ENCODE measurements at places on chromosomes 5 and 9. TPM values are rescaled to one million over a fixed set of nuclear protein-coding genes. Genes with fewer than 3 reads are reported as not detected.

CARD9 gene
- total RNA-seq: 6.4 TPM

DNA sequence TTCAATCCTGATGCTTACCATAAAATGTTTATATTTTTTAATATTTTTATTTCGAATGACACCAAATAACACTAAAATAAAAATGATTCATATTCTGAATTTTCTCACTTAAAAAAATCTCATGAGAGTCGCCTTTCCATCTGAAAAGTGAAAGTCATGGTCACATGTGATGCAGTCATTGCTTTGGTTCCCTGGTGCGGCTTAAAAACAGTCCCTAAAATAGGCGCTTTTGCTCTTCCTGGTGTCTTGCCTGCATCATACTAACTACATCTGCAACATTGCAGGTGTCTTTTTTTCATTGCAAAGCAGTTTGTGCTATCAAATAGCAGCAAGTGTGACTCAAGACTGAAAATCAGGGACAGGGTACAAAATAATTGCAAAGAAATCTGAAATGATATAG lies 185.2 kb upstream of the NREP start:
- no peak for ATAC-seq

GRCh38 chr9:75452512-75452911 lies 364.2 kb downstream of the OSTF1 start:
- no peak for ATAC-seq

FANCC gene
- total RNA-seq: 8.8 TPM

DNA sequence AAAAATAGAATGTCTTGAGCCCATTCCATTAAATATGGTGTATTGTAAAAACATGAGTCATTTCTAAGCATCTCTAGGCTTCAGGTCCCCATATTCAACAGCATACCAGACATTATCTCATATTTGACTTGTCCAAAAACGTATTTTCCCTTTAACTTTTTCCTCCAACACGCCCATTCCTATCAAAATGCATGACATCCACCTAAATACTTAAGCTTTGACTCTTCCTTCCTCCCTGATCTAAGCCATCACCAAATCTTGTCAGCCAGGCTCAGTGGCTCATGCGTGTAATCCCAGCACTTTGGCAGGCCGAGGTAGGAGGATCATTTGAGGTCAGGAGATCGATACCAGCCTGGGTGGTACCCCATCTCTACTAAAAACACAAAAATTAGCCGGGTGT lies 23.9 kb downstream of the VCP start:
- no peak for ATAC-seq

- ATAC-seq: no peak
Observed at GRCh38 chr9:105816202-105816744, 121.9 kb downstream of the TMEM38B start.

GRCh38 chr5:42676362-42676761 lies 80.3 kb upstream of the CCDC152 start:
- no peak for ATAC-seq

DNA sequence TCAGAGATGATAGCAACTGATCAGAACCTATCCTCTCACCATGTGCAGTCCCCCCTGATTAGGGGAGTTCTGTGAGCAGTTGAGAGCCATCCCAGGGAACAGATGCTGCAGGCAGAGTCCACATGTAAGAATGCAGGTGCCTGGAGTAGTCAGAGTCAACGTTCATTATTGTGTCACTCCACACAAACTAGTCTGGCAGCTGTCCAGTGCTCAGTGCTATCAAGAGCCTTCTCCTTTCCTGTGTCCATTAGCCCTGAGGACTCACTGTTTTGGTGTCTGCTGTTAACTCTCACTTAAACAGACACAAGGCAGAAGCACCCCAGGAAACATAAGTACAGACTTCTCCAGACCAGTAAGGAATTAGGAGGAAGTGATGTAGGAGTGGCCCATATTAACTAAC lies 2.5 kb downstream of the SH3TC2 start:
- no peak for ATAC-seq

- ATAC-seq: peak; percentile 77
Observed at GRCh38 chr5:103111468-103111867, 8.5 kb downstream of the GIN1 start.

PCDHB13 gene
- 0.08 TPM for total RNA-seq

- no peak for ATAC-seq
Observed at GRCh38 chr5:176533390-176533789, 3.8 kb downstream of the RNF44 start.

DNA sequence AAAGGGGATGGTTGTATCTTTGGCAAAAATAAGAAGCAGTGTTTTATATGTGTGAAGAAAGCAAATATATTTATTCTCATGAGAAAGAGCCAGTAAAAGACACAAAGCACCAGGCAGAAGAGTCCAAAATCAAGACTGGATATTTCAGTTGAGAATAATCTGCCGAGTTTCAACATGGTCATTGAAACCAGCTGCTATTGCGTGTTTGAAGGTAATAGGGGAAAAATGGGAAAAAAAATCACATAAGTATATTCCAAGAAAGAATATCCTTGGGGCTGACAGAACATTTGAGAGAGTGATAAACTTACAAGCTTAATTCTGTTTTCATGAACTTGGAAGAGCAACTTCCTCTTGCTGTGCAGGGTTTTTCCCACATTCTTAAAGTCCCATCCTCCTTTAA lies 79.9 kb downstream of the ISOC1 start:
- no peak for ATAC-seq

HSD17B3 gene
- total RNA-seq: not detected

DNA sequence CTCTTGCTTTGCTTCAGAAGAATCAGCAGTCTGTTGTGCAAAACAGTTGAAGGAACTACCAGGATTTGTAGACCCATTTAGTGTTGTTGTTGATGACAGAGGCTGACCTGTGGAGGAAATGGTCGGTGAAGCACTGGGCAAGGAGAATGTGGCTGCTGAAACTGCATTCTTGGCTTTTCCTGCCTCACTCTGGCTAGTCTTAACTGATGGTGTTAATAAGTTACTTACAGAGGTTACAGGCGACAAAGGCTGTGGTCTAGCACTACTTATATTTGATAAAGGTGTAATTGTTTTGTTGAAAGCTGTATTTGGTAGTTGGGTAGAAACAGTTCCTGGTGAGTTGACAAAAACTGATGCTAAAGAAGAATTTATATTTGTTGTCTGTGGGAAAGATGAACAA lies 31.5 kb downstream of the MLANA start:
- no peak for ATAC-seq

DNA sequence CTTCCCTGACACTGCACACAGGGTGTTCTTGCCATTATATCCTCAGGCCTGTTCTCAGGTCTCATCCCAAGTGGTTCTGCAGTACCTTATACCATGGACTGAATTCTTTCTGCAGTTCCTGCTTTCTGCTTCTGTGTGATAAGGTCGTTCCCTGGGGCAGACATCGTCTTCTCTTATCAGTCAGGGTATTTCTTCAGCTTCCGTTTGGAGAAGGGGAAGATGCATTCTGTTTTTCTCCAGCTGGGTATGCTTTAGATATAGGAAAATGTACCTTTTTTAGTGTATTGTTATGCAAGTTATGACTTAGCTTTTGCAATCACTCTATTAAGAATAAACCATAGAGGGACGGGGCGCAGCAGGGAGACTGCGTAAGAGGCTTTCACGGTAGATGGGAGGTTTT lies 31.1 kb downstream of the RALGPS1 start:
- ATAC-seq: no peak

VCAN gene
- not detected for total RNA-seq

DNA sequence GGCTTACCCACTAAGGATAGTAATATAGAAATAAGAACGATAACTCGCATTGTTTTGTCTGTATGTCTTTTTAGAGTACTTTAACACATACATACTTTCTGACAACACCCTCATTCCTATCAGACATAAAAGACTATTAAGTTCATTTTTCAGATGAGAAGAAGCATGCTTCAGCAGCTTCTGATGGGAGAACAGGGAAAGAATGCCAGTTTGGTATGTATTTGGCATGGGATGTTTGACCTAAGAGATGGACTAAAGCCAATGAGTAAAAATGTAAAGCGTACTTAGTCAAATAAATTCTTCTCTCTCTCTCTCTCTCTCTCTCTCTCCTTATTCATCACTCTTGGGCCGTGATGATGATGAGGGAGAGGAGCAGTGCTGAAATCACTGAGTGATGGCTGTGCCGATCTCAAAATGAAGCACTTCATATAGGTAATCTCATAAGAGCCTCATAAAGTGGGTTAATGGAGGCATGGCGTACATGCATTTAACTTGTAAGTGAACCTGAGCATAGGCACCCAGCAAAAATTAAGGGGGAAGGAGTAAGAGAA lies 71.5 kb downstream of the SLIT3 start:
- ATAC-seq: no peak

DNA sequence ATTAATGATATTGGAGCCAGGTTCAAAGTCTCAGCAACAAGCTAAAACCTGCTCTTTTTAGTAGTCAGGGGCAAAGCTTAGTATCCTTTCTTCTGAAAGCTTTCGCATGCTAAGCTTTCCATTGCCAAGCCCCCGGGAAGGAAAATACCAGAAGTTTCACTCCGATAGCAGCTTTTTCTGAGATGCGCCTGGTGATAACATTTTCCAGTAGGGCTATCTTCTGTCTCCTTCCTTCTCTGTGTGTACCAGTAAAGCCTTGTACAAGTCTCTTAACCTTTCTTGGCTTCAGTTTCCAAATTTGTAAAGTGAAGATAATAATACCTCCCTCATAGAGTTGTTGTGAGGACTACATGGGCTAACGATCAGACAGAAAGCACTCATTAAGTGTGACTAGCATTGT lies 36.7 kb downstream of the DOCK8 start:
- no peak for ATAC-seq

DNA sequence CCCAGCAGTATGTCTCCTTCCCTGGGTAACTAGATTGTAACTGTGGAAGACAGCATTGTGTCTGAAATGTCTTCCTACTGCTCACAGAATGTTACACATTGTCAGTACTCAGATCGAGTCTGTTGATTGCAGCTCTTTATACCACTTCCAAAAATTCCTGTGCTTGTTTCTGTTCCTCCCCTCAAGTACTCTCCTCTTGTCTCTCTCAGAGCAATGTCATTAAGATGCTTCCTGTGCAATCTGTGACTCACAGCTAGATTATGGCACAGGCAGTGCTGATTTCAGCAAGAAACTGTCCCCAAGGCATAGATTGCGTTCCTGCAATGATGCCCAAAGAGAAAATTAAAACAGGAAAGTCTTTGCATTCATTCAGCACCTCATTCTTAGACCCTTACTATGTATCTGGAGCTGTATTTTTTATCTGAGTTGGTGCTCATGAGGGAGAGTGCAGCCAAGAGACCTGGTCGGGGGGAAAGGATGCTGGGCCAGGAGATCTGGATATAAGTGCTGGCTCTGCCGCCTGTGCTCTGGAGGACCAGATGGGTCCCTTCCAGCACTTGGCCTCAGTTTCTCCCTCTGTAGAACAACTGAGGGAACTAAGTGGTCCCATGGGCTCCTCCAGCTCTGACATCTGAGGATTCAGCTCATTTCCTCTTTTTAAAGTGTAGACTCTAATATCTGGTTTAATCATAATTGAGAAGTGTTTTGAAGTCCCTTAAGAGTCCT lies 40.8 kb upstream of the GNPDA1 start:
- ATAC-seq: peak; percentile 83

FBP2 gene
- not detected for total RNA-seq

CDO1 gene
- not detected for total RNA-seq
